Activated CD8-positive, alpha-beta T cell treated with anti-CD3 and anti-CD28 coated beads, Interleukin-2, amount 10 ng/mL, durations not matched to agents 7 days and 5 days (primary cell): ENCODE measurements at places on chromosomes 11 and 22. TPM values are rescaled to one million over a fixed set of nuclear protein-coding genes. Genes with fewer than 3 reads are reported as not detected.
A peak's percentile ranks its signal among the peaks of the same experiment; 100 is the strongest.

DNA sequence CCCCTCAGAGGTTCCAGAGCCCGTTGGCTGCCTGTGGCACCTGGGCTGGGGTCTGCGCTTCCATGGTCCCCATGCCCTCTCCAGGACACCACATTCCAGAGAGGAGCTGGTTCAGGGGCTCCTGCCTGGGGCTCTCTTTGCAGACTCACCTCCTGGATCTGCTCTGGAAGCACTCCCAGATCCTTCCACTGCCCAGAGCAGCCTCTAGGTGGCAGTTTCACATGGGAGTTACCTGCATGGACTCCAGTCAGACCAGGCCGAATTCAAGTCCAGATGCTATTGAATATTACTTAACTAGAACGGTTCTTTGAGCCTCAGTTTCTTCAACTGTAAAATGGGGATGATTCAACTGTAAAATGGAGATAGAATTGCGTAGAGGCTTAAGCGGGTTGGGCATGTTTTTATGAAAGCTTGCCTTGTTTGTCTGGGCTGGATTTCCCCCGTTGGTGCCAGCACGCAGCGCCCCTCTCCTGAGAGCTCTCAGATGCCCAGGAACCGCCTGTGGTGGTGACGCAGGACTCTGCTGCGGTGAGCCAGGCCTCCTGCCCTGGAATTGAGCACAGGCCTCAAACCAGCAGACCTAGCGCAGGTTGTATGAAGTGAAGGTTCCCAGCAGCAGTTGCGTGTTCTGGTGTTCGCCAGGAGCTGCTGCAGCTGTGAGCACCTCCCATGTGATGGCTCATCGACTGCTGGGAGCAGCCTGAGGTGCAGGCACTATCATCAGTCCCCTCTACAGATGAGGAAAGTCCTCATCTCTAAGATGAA is 44.2 kb downstream of the LMO1 start:
- DNase-seq, result peak; percentile 35
- H3K4me3 ChIP-seq, result no peak overlapping the region
- H3K4me1 ChIP-seq, result peaks cover 6% of the 10 kb centered on the region
- H3K36me3 ChIP-seq, result no peaks in the 10 kb centered on the region
- H3K27ac ChIP-seq, result no peak overlapping the region
- H3K27me3 ChIP-seq, result peaks cover 12% of the 10 kb centered on the region

Gene LRRC32
- total RNA-seq, result 0.23 TPM

GRCh38 chr22:32859743-32860142 is 58.2 kb downstream of the TIMP3 start:
- DNase-seq, result no peak
- no peaks in the 10 kb centered on the region for H3K36me3 ChIP-seq
- no peaks in the 10 kb centered on the region for H3K4me1 ChIP-seq
- H3K27me3 ChIP-seq, result no peaks in the 10 kb centered on the region
- H3K4me3 ChIP-seq, result no peak overlapping the region

- no peak for DNase-seq
- peaks cover 3% of the 10 kb centered on the region for H3K27me3 ChIP-seq
- no peaks in the 10 kb centered on the region for H3K36me3 ChIP-seq
- H3K4me3 ChIP-seq, result no peak overlapping the region
Observed at GRCh38 chr11:69615545-69616278, 25.2 kb upstream of the CCND1 start.

- no peak for DNase-seq
- no peaks in the 10 kb centered on the region for H3K4me1 ChIP-seq
- no peaks in the 10 kb centered on the region for H3K27me3 ChIP-seq
- no peak overlapping the region for H3K4me3 ChIP-seq
Observed at GRCh38 chr11:99432677-99433076, 411.9 kb downstream of the CNTN5 start.

- peaks cover 20% of the 10 kb centered on the region for H3K36me3 ChIP-seq
- H3K27ac ChIP-seq, result no peak overlapping the region
- no peak overlapping the region for H3K4me3 ChIP-seq
- no peaks in the 10 kb centered on the region for H3K27me3 ChIP-seq
- no peak for DNase-seq
- H3K4me1 ChIP-seq, result peaks cover 81% of the 10 kb centered on the region
Observed at GRCh38 chr11:13289081-13289480, 11.5 kb downstream of the BMAL1 start.

DNA sequence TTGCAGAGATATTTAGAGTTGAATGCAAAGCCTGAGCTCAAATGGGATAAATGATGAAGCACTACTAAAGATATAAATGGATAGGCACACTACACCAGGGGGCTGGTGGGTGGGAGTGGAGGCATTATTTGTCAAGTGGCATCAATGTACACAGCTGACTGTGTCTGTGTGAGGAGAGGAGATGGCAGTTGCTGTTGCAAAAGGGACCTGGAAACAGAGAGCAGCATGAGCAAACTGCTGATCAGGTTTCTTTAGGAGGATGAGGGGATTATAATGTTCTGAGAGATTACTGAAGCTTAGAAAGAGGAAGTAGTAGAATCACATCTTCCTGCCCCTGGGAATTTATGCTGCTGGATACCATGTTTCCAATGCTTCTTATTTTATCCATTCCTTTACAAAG is 39.4 kb upstream of the LIN7C start:
- H3K27ac ChIP-seq, result no peak overlapping the region
- no peaks in the 10 kb centered on the region for H3K27me3 ChIP-seq
- no peak overlapping the region for H3K4me3 ChIP-seq
- DNase-seq, result no peak
- H3K4me1 ChIP-seq, result no peaks in the 10 kb centered on the region
- no peaks in the 10 kb centered on the region for H3K36me3 ChIP-seq

Gene LYVE1
- total RNA-seq, result not detected

Gene SEZ6L
- total RNA-seq, result not detected

- H3K27ac ChIP-seq, result no peak overlapping the region
- H3K27me3 ChIP-seq, result peaks cover 2% of the 10 kb centered on the region
- H3K4me3 ChIP-seq, result no peak overlapping the region
- no peaks in the 10 kb centered on the region for H3K36me3 ChIP-seq
Observed at GRCh38 chr11:123672568-123672967, 18.1 kb upstream of the SCN3B start.

DNA sequence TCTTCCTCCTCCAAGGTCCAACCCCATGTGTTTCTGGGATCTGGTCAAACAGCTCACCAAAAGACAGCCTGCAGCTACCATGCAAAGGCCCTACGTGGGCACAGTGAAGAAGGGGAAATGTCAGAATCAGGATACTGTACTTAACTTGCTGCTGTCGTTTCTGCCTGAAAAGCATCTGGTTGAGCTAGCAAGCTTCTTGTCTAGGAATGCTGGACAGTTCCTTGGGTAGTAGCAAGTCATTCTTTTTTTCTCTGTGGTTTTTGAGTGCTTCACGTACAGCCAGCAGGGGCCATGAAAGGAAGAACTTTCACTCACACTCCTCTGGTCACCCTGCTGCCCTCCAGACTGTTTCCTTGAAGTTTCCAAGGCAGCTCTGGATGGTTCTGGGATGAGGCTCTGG is 24.7 kb downstream of the RCOR2 start:
- DNase-seq, result no peak
- peaks cover 66% of the 10 kb centered on the region for H3K4me1 ChIP-seq
- no peaks in the 10 kb centered on the region for H3K27me3 ChIP-seq
- no peak overlapping the region for H3K27ac ChIP-seq
- H3K36me3 ChIP-seq, result peaks cover 58% of the 10 kb centered on the region
- no peak overlapping the region for H3K4me3 ChIP-seq

DNA sequence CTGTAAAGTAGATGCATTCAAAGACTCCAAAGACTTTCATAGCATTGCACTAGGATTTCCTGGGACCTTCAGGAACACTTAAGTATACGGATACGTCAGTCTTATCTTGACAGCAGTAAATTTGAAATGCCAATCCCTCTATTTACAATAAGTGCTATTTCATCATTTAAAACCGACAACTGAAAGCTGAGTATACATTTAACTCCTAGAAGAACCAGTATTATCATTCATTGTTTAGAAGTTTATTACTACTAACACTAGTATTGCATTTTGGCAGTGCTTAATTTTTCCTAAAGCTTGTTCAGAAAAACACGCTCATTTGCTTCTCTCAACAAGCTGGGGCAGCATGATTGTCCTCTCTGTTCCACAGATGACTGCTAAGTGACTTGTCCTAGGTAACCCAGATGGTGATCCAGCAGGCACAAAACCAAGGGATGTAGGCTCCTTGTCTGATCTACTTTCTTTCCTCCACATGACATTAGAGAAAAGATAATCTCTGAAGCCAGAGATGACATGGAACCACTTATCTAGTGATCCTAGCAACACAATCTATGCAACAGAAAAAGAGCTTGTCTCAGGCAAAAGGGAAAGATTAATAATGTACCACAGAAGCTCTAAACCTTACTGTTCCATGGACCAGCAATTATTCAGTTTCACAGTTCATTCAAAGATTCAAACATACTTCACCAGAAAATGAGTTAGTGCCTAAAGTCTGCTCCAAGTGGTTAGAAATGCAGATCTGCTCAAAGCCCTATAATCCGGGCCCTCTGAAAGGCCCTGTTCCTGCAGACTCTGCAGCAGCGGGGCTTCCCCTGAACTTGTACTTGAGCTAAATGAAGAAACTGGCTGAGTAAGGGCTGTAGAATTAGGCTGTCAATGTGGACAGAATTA is 5.2 kb downstream of the MAML2 start:
- H3K27ac ChIP-seq, result peak overlapping the region; percentile 30
- H3K4me1 ChIP-seq, result peaks cover 59% of the 10 kb centered on the region
- H3K4me3 ChIP-seq, result peak overlapping the region; percentile 91
- H3K27me3 ChIP-seq, result no peaks in the 10 kb centered on the region

DNA sequence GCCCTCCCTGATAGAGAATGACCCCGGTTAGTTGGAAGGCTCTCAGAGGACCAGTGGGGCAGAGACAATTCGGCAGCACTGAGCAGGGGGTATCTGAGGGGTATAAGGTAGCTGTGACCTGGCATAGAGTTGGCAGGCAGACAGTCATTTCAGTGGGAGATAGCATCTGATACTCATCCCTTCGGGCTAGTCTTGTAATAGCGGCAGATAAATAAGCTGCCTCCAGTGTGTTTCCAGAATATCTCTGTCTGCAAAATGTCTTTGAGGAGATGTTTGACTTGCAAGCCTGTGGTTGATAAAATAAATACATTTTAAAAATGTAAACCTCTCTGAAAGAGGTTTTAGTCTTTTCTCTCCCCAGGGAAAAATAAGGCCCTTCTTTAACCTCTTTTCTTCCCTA is 54.2 kb downstream of the TEAD1 start:
- no peak overlapping the region for H3K27ac ChIP-seq
- DNase-seq, result no peak
- H3K27me3 ChIP-seq, result peaks cover 41% of the 10 kb centered on the region
- no peak overlapping the region for H3K4me3 ChIP-seq
- H3K36me3 ChIP-seq, result no peaks in the 10 kb centered on the region

- no peak overlapping the region for H3K27ac ChIP-seq
- no peaks in the 10 kb centered on the region for H3K36me3 ChIP-seq
- no peak overlapping the region for H3K4me3 ChIP-seq
- no peaks in the 10 kb centered on the region for H3K4me1 ChIP-seq
Observed at GRCh38 chr11:5281596-5281995, 11.9 kb upstream of the HBE1 start.

DNA sequence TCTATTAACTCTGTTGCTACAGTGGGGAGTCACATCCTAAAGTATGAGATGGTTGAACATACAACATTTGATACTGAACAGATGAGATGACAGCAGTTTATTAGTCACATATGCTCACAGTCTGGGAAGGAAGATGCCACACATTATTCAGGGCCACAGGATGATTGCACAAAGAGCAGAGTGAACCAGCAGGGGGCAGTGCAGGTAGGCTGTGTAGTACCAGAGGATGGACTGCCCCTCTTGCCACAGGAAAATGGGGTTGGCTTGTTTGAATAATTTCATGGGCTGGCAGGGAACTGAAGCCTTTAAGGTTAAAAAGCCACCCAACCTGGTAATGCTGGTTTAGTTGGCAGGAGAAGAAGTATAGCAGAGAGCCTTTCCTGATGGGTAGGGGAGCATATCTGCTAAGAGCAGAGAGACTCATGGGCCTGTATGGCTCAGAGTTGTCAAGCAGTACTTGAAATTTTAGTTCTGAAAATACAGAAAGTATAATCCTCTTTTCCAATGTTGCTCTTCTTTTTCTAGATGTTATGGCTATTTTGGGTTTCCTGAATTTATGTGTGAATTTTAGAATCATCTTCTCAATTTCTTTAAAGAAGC is 180.4 kb upstream of the B3GAT1 start:
- no peak overlapping the region for H3K4me3 ChIP-seq
- DNase-seq, result peak; percentile 76
- no peak overlapping the region for H3K27ac ChIP-seq
- H3K36me3 ChIP-seq, result no peaks in the 10 kb centered on the region
